ENCODE measurements at places on chromosomes 5 and 9.
A peak's percentile ranks its signal among the peaks of the same experiment; 100 is the strongest.

- no peak for DNase-seq
Measured at GRCh38 chr5:169474226-169474625, 109.3 kb upstream of the SPDL1 start.

GRCh38 chr5:103347716-103348423 lies 89.3 kb downstream of the MACIR start:
- peak; percentile 21 for DNase-seq

- peak; percentile 21 for DNase-seq
Measured at GRCh38 chr9:121634329-121635261, 16.8 kb upstream of the DAB2IP start.

DNA sequence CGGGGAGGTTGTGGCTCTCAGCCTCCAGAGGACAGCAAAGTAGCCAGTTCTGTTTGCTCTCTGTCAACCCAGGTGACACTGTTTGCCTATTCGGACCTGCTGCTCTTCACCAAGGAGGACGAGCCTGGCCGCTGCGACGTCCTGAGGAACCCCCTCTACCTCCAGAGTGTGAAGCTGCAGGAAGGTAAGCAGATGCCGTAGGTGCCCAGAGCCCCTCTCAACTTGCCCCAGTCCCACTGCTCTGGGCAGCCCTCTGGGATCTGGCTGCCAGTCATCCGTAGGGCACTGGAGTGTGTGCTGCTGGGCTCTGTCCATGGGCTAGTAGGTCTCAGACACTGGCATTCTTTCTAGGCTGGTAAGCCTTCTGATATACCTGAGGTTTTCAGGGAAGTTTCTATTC lies 59.3 kb downstream of the RGS3 start:
- no peak for DNase-seq

- DNase-seq, result no peak
Measured at GRCh38 chr9:134136118-134136995, 475 bp downstream of the WDR5 start.

GRCh38 chr5:64458948-64459347 lies 46.9 kb upstream of the RGS7BP start:
- DNase-seq, result no peak

DNA sequence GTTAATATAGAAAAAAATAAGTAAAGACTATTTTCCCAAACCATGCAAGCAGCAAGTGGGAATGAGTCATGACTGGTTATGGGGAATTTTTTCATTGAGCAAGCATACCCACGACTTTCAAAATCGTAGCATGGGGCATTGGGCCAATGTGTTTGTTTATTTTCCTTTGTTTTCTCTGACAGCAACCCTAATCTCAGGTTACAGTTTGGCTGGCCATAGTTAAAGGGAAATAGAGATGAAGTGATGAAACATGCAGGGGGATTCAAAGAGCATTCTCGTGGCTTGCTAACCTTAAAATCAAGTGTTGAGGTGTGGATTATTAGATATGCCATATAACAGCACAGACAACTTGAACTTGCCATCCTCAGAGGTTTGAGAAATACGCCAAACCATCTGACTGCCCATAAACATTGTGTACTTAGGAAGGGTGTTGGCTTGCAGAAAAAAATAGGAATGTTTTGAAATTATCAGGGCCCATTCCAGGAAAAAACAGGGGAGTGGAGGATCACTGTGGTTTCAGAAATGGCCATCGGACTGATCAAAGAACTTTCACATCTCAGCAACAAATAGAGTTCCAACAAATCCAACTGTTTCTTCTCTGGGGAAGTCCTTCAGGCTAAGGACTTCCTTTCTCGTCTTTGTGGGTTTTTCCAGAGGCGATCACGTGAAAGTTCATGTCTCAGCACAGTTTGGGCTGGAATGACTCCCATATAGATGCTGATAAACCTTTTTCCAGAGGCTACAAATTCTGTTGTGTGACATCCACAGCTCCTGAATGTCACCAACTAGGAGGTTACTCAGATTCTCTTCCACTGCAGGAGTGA lies 259.1 kb downstream of the SYK start:
- DNase-seq, result peak; percentile 96

GRCh38 chr5:76690704-76691466 lies 25.0 kb upstream of the F2R start:
- DNase-seq, result peak; percentile 63

- DNase-seq, result no peak
Measured at GRCh38 chr9:116154334-116154975, 864 bp downstream of the PAPPA start.

DNA sequence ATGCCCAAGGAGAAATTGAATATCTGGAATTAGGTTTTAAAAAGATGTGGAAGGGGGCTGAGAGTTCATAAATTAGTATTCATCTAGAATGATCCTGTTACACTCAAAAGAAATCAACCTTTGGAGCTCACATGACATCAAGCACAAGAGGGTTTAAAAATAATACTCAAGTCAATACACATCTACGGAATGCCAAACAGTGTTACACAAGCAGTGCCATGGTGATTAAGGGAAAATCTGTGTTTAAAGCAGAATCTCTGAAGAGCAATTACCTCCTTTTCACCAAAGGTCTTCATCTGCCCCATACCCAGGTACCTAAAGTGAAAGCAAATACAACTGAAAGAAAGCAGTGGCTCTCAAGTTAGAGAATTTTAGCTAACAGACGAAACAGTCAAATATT lies 261.6 kb downstream of the NFIB start:
- no peak for DNase-seq

- peak; percentile 62 for DNase-seq
Measured at GRCh38 chr5:158140120-158140731, 281.3 kb upstream of the CLINT1 start.

GRCh38 chr5:64632251-64632650 lies 58.1 kb upstream of the SHISAL2B start:
- no peak for DNase-seq

GRCh38 chr5:93257616-93258015 lies 323.4 kb downstream of the NR2F1-AS1 start:
- DNase-seq, result no peak

GRCh38 chr5:132781029-132781428 lies 4.0 kb upstream of the SEPTIN8 start:
- DNase-seq, result no peak

GRCh38 chr5:148913985-148914431 lies 87.6 kb downstream of the ADRB2 start:
- DNase-seq, result peak; percentile 97

DNA sequence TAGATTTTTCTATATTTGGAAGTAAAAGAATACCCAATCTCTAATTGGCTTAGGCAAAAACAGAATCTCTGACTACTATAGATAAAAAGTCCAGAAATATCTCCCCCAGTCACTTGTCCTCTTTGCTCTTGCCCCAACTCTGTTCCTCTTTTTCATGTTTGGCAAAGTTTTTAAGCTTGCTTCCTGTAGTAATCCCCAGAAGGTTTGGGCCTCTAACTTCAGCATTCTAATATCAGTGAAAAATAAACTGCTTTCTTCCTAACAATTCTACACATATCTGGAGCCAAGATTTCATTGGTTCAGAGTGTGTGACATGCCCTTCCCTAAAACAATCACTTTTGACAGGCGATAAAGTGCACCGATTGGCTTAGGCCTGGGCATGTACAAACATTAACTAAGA lies 1680.3 kb downstream of the MAT2B start:
- no peak for DNase-seq

DNA sequence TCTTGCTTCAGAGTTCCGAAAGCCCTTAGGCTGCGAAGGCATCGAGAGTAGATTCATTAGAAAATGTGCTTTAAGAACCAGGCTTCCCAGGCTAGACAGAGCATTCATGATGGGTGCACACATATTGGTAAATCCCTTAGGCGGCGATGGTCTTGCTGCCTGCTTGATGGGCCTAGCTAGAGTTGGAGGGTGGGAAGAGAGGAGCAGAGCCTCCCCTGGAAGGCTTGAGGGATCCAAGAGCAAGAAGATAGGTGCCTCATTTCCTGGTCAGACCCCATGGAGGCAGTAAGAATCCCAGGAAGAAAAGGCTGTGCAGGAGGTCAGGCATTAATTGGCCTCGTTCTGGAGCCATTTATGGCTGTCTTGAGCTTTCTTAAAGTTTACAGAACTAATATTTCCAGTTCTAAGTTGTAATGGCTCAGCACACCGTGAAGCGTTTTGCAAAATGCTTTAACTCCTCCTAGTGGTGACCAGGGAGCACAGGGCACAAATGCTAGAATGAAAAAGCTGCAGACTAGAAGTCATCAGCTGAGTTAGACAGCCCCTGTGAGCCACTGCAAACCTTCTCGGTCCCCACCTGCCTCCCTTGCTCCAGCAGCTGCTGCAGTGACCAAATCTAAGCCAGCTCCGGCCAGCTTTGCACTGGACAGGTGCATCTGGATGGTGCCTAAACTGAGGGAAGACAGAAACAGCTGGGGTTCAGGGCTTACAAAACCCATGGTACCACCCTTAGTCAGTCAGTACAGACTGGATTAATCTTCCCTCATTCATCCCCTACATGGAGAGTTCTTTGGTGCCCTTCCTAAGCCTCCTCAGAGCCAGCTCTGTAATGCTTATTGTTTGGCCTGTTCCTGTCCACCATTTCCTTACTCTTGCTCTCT lies 14.7 kb downstream of the SLC45A2 start:
- DNase-seq, result peak; percentile 63

DNA sequence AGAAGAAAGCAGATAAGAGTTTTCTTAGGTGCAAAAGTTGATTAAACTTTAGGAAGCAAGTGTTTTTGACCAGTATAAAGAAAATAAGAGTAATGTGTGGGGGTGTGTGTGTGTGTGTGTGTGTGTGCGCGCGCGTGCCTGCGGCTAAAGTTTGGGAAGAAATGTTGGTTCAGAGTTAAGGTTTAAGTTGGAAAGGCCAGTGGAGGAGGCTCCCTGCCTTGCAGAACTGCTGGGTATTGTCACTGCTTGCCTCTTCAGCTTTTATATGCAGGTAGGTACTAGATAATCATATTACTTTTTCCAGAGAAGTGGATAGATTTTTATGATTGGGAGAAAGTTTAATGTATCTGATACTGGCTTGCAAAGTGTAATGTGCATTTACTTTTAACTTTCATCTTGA lies 2.0 kb downstream of the PIK3R1 start:
- DNase-seq, result peak; percentile 18

- DNase-seq, result no peak
Measured at GRCh38 chr9:88174324-88174723, 36.0 kb upstream of the SPATA31C2 start.

DNA sequence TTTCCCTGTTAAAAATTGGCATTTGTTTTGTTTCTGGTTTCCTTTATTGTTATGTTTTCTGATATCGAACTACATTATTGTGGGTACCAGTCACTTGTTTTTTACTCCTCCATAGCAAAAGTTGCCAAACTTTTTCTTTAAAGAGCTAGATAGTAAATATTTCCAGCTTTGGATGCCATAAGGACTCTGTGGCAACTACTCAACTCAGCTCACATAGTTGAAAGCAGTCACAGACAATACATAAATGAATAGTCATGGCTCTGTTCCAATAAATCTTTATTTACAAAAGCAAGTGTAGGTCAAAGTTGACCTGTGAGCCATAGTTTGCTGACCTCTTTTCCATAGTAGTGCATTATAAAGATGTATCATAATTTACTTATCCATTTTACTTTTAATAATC lies 305.0 kb downstream of the RASEF start:
- DNase-seq, result no peak

- DNase-seq, result no peak
Measured at GRCh38 chr9:93301911-93302541, 118.1 kb downstream of the WNK2 start.

GRCh38 chr9:91291866-91292265 lies 69.9 kb downstream of the AUH start:
- DNase-seq, result peak; percentile 48

Measured in fibroblast of skin of right quadriceps (primary cell).